Erythroblast (primary cell): ENCODE measurements at places on chromosomes 1 and 21.

- no peak for DNase-seq
These were observed 66.8 kb downstream of the EPB41 start for GRCh38 chr1:28981210-28981609.

GRCh38 chr1:209674957-209675564 is at the start of gene G0S2:
G0S2 (plus strand) TSS chr1:209675412; CDS start chr1:209675685, 273 bp downstream.
- DNase-seq: peak; percentile 83

- no peak for DNase-seq
These were observed 375.9 kb downstream of the BRINP3 start for GRCh38 chr1:190101756-190102155.

- no peak for DNase-seq
These were observed 69.7 kb upstream of the RGL1 start for GRCh38 chr1:183735069-183735860.

GRCh38 chr1:186212568-186213224 is 162.4 kb downstream of the TPR start:
- DNase-seq: peak; percentile 85

- no peak for DNase-seq
These were observed 45.3 kb upstream of the COL18A1 start for GRCh38 chr21:45359451-45360217.

DNA sequence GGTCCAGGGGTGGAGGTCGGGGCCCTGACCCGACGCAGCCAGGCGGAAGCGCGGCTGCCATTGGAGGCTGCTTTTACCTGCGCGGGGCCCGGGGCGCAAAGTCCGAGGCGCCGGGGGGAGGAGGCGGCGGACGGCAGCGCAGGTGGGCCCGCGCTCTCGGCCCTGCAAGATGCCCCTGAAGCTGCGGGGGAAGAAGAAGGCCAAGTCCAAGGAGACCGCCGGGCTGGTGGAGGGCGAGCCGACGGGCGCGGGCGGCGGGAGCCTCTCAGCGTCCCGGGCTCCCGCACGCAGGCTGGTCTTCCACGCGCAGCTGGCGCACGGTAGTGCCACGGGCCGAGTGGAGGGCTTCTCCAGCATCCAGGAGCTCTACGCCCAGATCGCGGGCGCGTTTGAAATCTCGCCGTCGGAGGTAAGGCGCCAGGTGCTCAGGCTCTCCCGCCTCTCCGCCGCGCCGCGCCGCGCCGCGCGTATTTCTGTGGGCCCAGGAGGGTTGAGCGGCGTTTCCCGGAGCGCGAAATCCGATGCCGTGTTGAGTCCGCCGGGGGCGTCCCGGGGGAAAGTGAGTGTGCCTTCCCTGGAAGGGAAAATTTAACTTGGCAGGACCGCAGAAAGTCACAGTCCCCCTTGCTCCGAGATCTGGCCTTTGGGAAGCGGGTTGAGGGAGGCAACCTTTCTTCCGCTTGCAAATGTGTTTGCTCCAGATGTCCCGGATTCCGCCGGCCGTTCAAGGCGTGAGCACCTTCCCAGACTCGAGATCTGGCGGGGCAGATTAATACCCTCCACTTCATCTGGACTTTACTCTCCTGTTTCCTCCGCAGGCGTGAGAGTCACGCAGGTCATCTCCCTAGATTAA is at the start of gene GIPC2:
GIPC2 (plus strand) TSS at position 41 of the 853 bp plus-strand sequence; CDS start at position 170, 129 bp downstream.
- peak; percentile 27 for DNase-seq

DNA sequence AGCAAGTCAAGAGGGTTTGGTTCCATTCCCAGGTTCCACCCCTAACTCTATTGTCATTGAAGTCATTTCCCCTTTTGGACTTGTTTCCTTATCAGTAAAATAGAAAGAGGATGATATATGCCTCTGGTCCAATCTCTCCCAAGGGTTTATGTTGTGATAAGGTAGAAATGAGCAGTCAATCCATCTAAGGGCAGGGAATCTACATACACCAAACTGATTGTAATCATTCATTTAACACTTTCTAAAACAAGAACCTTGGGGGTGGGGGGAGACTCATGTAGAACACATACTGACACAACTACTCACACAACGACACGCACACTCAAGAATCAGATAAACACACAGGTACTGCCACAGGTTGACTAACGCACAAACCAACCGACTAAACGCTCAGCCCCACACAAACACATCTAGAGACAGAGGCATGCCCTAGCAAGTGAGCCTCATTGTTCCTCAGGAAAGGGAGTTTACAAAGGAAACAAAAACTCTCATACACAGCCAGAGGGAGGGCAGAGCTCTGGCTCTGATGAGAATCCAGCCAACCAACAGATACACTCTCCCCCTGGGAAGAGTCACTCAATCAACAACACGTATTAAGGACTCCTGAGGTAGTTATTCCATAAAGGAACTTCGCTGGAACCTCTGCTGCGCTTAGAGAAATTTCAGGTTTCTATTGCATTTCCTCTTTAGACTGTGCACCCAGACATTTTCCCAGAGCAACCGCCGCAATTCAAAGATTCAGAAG is 1.0 kb downstream of the F11R start:
- peak; percentile 43 for DNase-seq

- no peak for DNase-seq
These were observed 45.5 kb upstream of the RASAL2 start for GRCh38 chr1:178048426-178048825.

DNA sequence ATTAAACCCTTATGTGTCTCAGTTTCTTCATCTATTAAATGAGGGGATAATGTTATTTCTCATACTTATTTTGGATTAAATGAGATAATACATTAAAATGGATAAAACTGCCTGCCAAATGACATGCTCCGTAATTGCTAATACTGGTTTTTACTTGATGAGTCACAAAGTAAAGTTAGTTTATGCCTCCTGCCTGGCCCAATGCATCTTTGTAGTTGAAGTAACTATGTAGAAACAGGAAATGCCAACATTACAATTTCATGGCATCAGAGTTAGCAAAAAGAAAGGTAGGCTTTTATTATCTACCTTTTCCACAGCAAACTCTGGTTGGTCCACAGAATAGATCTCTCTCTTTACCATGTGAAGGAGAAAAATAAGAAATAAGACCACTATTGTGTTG is 214.5 kb downstream of the TBX15 start:
- DNase-seq: no peak

DNA sequence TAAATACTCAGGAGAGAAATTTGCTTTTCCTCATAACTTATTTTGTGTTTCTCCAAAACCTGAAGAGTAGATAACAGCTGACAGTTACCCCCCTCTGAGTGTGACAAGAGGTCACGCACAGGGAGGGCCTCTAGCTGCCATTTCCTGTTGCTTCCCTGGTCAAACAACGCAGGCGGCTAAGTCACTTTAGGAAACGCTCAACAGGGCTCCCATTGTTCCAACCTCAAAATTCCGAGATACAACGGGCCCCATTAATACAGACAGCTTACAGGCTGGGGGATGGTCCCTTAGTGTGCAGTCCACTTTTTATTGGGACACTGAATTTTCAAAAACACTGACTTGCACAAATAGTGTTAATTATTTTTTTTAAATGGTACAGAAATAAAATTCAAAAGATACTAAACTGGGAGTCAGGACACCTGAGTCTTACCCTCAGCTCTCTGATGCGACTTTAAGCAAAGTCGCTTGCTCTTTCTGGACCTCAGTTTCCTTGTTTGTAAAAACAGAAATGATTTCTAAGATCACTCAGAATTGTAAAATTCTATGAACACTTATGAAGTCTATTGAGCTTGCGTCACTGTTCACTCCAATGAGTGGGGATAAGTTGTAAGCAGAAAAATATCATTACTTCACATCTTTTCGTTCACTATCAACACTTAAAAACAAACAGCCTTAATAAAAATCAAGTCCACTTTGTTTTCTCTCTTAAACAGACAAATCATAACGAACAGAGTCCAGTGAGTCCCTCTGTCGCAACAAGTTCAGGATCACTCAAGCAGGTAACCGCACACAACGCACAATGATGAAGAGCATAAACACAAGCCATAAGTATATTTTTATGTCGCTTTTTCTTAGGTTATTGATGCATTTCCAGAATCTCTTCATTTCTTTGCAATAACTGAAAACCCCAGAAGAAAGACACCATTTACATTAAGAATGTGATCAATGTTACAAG is 13.5 kb downstream of the LZIC start:
- no peak for DNase-seq

- DNase-seq: no peak
These were observed 138.1 kb downstream of the NR5A2 start for GRCh38 chr1:200165493-200166220.

DNA sequence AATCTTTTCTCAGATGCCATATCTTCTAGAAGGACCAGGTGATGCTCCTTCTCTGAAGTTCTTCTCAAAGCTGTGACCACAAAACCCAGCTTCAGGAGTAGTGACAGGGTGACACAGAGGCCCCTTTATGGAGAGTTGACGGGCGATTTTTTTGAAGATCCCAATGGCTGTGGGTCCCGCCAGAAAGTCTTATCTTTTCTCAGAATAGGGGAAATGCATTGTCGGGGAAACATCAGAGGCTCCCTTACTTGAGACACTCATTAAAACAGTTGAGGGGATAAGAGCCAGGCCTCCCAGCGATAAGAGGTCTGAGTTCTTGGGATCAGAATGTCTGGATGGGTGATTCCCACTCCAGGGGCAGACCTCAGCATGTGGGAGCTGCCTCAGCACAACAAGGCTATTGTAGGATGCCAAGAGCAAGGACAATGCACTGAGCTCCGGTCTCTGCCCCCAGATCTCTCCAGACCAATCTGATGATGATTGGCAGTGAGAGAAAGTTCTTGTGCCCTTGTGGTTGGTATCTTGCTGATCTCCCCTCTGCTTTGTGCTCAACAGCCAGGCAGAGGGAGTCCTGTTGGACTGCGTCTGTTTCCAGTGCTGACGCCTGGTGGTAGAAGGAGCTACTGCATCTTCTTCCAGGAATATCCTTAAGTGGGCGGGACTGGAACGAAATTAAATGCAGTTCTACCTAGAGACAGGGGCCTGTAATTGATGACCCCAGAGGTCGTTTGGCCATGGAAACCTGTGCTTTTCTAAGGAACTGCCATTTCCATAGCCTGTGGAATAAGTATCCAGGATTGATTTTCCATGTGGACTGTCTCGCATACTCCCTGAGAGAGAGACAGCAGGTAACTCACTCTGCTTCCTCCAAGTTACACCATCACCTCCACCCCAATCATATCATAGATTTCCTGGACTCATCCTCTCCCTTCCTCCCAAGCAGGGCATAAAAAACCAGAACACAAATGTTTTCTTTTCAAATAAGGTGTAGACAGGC is 6.8 kb upstream of the ACKR1 start:
- peak; percentile 88 for DNase-seq

- no peak for DNase-seq
These were observed 12.4 kb downstream of the LMOD1 start for GRCh38 chr1:201933840-201934430.
